Mesothelial cell of epicardium (in vitro differentiated cells): ENCODE measurements at places on chromosomes 13 and 19. TPM values are rescaled to one million over a fixed set of nuclear protein-coding genes. Genes with fewer than 3 reads are reported as not detected.

Gene JUNB
- total RNA-seq, result 160 to 169 TPM (median 164 TPM) in 3 replicates

Gene PRR19
- total RNA-seq, result 1.3 to 2.0 TPM (median 1.7 TPM) in 3 replicates

- DNase-seq, result no peak
These were observed 43.1 kb downstream of the CYP4F22 start for GRCh38 chr19:15551293-15552004.

Gene DMKN
- total RNA-seq, result 161 to 172 TPM (median 171 TPM) in 3 replicates

Gene SLC8A2
- 2.2 to 3.7 TPM (median 2.5 TPM) in 3 replicates for total RNA-seq

DNA sequence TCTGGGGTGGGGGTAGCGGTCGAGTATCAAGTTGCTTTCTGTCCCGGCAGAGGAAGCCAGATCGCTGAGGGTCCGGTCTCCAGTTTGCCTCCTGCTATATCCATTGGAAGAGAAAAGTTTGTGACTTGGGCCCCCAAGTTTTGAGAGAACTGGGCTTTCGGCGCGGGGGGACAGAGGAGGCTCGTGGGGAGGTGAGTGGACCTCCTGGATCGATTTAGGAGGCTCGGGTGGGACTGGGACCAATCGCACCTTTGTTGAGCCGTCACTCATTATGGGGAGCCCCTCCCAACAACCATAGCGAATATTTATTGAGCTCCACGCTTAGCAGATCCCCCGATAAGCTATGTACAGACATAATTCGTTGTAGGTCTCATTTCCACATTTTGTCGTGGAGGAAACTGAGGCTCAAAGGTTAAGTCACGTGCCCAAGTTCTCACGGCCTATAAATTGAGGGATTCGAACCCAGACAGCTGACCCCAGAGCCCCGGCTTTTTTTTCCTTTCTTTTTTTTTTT is 909 bp downstream of the RFXANK start:
- no peak for DNase-seq

GRCh38 chr19:13794398-13794756 is 866 bp upstream of the ZSWIM4 start:
- peak; percentile 52 for DNase-seq

- no peak for DNase-seq
These were observed 61.9 kb downstream of the AP1M1 start for GRCh38 chr19:16259385-16260159.

DNA sequence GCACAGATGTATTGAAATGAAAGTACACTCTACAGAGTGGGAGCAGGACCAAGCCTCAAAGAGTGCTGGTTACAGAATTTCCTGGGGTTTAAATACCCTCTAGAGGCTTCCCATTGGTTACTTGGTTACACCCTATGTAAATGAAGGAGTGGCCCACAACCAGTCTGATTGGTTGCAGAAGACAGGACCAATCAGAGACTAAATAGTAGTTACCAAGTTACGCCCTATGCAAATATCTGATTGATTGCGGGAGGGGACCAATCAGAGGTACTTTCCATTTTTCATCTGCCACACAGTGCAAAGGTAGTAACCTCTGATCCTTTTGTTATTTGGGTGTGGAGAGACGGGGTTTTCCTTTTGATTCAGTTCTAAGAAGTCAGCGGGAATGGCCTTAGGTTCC is 5.5 kb upstream of the ZFP82 start:
- DNase-seq, result no peak

GRCh38 chr19:38517321-38517720 is 83.8 kb downstream of the RYR1 start:
- no peak for DNase-seq

Gene TMEM238
- total RNA-seq, result 2.3 to 2.9 TPM (median 2.3 TPM) in 3 replicates

GRCh38 chr13:25046985-25047511 is 48.9 kb upstream of the PABPC3 start:
- DNase-seq, result peak; percentile 57

DNA sequence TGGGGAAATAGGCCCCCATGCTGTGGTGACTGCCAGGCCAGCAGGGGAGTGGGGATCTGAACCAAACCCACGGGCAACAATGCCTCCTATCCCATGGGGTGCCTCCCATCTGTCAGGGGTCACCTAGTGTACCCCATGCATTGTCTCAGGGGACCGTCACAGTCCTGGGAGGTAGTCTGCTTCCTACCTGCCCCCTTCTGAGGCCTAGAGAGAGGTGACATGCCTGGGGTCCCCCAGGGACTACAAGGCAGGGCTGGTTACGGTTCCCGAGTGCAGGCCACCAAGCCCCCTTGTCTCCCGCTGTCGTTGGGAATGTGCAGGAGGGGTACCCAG is 11.1 kb downstream of the NDUFB7 start:
- DNase-seq, result no peak

GRCh38 chr13:111558700-111559088 is 238.3 kb downstream of the TEX29 start:
- no peak for DNase-seq

- DNase-seq, result no peak
These were observed 73.8 kb downstream of the MAP4K1 start for GRCh38 chr19:38543807-38544568.

Gene BLOC1S3
- 8.0 to 10.3 TPM (median 8.9 TPM) in 3 replicates for total RNA-seq

GRCh38 chr19:40277356-40278059 is 7.6 kb downstream of the AKT2 start:
- DNase-seq, result no peak
